Stimulated activated CD4-positive, alpha-beta T cell treated with anti-CD3 and anti-CD28 coated beads, Interleukin-2, amount 100 ng/mL, for 24 hours (primary cell): ENCODE measurements at places on chromosomes 5 and 9.

- DNase-seq, result no peak
These were observed 146.3 kb downstream of the SNCAIP start for GRCh38 chr5:122458278-122458872.

GRCh38 chr5:38453921-38454320 is 102.5 kb downstream of the LIFR start:
- DNase-seq, result no peak

DNA sequence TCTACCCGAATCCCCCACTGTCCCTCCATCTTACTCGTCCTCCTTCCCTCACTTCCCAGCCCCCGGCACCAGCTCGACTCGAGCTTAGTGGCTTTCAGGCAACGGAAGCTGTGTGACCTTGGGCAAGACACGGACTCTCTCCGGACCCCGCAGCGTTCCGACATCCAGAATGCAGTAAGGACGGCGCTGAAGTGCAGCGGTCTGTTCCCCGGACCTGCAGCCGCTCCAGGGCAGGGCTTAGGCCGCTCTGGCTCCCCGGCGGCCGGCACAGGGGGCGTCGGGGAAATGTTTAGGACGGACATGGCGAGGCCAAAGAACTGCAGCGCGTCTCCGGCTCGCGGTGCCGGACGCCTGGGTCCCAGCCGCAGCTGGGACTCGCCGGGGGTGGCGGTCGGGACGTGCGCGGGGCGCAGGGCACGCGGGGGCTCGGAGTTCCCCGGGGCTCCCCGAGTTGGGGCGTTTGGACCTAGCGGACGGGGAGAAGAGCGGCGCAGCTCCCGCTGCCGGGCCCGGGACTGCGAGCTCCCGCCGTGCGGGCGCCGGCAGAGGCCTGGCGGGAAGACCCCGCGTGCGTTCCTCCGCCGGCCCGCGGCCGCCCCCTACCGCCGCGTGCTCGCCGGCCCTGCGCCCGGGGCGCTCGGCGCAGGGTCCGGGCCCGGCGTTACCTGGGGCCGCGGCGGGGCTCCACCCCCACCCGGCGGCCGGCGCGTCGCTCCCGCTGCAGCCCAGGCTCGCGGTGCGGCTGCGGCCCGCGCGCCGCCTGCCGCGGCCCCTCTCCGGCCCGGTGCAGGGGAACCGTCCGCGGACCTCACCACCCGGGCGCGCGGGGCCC is 5.6 kb upstream of the RNF44 start:
- no peak for DNase-seq

DNA sequence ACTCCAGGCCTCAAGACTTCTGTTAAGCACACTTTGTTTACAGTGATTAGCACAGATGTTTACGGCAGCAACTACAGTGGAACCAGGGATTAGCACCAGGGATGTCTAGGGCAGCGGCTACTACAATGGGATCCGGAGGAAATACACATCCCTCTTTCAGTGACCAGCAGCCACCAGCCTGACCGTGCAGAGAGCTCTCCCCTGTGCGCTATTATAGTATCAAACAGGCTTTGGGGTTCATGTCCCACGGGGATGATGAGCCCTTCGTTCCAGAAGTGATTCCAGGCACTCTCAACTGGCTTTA is 21.5 kb downstream of the GFPT2 start:
- DNase-seq, result no peak

DNA sequence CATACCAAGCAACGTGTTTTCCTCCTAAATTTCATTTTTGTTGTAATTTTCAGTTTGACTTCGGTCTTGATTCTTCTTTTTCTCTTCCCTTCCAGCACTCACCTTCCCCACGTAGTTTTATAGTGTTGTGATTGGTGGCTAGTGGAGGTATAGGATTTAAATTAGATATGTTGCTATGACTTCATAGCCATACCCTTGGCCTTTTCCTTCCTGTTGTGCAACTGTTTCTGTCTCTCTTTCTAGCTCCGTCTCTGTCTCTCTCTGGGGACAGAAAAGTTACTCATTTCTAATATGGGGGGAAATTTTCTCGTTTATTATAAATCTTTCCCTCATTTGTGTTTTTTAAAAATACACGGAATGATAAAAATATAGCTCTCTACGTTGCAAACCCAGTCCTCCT is 20.6 kb upstream of the C5orf24 start:
- DNase-seq, result no peak

GRCh38 chr5:9954869-9955268 is 294.8 kb downstream of the ATPSCKMT start:
- no peak for DNase-seq

GRCh38 chr9:126532951-126533925 is 80.5 kb upstream of the LMX1B start:
- DNase-seq, result no peak
